ENCODE measurements at places on chromosomes 12 and 14. TPM values are rescaled to one million over a fixed set of nuclear protein-coding genes. Genes with fewer than 3 reads are reported as not detected.

- DNase-seq = no peak
Observed at GRCh38 chr12:113633678-113634332, 162.1 kb upstream of the LHX5 start.

DNA sequence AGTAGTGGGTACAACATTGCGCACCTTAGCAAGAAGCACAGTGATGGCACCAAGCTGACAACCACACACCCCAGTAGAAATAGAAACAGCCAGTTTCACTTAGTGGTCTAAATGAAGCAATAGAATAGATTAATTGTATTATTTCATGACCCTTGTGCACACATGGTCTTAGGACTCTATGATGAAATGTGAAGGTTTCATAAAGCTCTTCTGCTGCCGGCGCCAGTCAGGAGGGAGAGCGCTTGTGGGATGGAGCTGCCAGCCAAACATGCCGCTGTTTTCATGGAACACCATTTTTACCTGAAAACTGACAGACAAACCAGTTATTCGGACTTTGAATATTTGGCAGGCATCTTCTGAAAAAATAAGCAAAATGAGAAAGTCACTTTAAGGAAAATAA is 100.0 kb downstream of the PPP2R5C start:
- no peak for DNase-seq

- DNase-seq = no peak
Observed at GRCh38 chr12:60259225-60259624, 663.4 kb downstream of the SLC16A7 start.

Gene SNRNP35
- total RNA-seq = 24.7 TPM

Gene LTBP2
- total RNA-seq = 51.4 TPM

Measured in psoas muscle (tissue), 8 donors.